Metanephros (tissue), 2 donors: ENCODE measurements at places on chromosomes 2 and 18. TPM values are rescaled to one million over a fixed set of nuclear protein-coding genes. Genes with fewer than 3 reads are reported as not detected.

Gene LIMS4
- 4.4 TPM for total RNA-seq

Gene ACADL
- total RNA-seq, result 16.1 TPM

Gene EMILIN1
- 164 TPM for total RNA-seq

Gene KCNG2
- total RNA-seq, result 1.4 TPM

Gene APLF
- total RNA-seq, result 7.3 TPM

Gene SPDYA
- total RNA-seq, result 2.3 TPM

Gene ZDBF2
- 16.9 TPM for total RNA-seq

Gene CD207
- not detected for total RNA-seq

Gene POMC
- total RNA-seq, result 7.8 TPM

Gene ADRA2B
- total RNA-seq, result 4.6 TPM

Gene FEV
- total RNA-seq, result 1.3 TPM

Gene MEP1B
- total RNA-seq, result not detected

Gene TEKT4
- 0.29 TPM for total RNA-seq

Gene INPP1
- total RNA-seq, result 16.2 TPM

Gene GAREM2
- total RNA-seq, result 3.7 TPM

Gene CNNM3
- 23.5 TPM for total RNA-seq

Gene VSNL1
- 3.3 TPM for total RNA-seq

Gene ANTXR1
- 91.3 TPM for total RNA-seq

Gene GPR39
- 4.3 TPM for total RNA-seq

Gene GLI2
- 18.7 TPM for total RNA-seq

Gene MOCOS
- 0.53 TPM for total RNA-seq
